ENCODE measurements at places on chromosomes 7 and 10.

- no peak for DNase-seq
These were observed 3.8 kb downstream of the PTER start for GRCh38 chr10:16440396-16441133.

DNA sequence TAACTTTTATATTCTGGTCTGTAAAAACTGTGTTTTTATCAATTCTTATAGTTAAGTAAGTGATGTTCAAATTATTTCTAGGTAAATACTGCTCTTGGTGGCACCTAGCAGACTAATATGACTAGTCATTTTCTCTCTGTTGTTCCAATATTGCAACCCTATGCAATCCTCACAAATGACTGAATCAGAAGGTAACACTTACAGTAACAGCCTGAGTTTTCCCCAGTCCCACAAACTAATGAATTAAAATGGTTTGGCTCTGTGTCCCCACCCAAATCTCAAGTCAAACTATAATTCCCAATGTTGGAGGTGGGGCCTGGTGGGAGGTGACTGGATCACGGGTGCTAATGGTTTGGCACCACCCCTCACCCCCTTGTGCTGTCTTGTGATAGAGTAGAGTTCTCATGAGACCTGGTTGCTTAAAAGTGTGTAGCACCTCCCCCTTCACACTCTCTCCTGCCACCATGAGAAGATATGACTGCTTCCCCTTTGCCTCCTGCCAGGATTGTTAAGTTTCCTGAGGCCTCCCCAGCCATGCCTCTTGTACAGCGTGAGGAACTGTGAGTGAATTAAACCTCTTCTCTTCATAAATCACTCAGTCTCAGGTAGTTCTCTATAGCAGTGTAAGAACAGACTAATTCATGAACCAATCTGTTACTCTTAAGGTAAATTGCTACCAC lies 43.5 kb downstream of the MTPN start:
- no peak for DNase-seq

DNA sequence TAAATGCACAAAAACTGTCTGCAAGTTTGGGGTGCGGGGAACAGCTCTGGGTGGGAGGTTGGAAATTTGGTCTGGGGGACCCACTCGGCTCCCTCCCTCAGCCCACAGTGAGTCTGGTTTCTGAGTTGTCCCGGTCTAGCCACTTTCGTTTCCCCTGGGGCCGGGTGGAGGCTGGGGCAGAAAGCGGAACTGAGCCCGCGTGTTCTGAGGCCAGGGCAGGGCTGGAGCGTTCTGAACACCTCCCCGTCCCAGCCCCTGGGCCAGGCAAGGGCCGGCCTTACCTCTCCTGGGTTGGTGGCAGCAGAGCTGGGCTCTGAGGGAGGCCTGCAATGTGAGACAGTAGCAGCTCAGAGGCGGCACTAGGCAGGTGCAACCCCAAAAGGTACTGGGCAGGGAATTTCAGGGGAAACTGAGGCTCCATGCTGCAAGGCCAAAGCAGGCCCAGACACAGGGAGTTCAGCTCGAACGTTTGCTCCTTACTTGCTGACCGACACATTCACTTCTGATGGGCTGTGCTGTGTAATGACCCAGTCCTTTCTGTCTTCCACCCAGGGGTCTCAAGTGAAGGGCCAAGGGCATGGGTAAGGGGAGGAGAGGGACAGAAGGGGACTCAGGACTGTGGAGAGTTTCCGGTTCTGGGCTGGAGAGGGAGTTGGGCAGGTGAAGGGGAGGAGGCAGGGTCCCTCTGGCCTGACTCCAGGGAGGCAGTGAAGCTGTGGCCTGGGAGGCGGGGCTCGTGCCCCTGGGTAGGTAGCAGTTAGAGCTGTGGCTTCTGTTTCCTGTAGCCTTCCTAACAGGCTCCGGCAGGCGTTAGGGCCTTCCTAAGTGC lies 3.0 kb downstream of the IRF5 start:
- no peak for DNase-seq

DNA sequence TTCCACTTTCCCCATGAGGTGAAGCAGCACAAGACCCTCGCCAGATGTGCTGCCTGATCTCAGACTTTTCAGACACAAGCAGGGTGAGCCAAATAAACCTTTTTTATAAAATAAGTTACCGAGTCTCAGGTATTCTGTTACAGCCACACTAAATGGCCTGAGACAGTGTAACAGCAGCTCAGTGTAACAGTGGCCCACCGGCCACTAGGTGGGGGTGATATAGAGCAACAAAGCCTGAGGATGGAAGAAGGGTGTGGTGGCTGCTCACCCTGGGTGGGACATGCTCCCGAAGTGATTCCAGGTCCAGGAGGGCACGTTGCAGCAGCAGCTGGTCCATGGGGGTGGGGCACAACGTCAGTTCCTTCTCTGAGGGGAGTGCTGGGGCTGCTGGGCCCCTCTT lies 44.6 kb downstream of the BMS1 start:
- peak; percentile 71 for DNase-seq

DNA sequence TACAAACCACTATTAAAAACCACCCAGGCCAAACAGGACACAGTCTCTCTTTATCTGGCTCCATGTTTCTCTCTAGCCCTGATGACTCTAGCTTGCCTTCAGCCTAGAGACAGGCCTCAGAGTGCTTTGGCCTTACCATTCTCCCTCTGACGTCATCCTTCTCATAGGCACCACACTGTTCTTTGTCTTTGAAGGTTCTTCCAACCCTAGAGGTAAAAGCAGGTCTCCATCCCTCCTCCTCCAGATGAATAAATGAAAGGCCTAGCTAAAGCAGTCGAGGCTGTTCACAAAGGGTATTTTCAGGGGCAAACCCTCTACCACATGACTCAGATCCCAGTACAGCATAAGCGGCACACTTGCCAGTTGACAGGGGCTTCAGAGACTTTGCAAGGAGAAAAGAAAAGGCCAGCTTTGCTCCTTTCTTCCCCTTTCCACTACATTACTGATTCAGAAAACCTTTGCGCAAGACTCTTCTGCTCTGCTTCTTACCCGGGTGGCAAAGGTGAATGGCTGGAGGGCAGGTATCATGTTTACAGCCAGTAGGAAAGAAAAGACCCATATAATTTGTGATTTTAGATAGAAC lies 14.8 kb downstream of the NFE2L3 start:
- DNase-seq = no peak

- DNase-seq = no peak
These were observed 15.9 kb downstream of the KPNA7 start for GRCh38 chr7:99191869-99192596.

GRCh38 chr7:112236597-112236996 lies 30.1 kb downstream of the ZNF277 start:
- DNase-seq = no peak

- no peak for DNase-seq
These were observed 21.8 kb downstream of the GPER1 start for GRCh38 chr7:1109581-1110310.

GRCh38 chr7:101941481-101942383 lies 124.3 kb downstream of the CUX1 start:
- no peak for DNase-seq

GRCh38 chr7:54859066-54859465 lies 100.1 kb upstream of the SEC61G start:
- DNase-seq = no peak

DNA sequence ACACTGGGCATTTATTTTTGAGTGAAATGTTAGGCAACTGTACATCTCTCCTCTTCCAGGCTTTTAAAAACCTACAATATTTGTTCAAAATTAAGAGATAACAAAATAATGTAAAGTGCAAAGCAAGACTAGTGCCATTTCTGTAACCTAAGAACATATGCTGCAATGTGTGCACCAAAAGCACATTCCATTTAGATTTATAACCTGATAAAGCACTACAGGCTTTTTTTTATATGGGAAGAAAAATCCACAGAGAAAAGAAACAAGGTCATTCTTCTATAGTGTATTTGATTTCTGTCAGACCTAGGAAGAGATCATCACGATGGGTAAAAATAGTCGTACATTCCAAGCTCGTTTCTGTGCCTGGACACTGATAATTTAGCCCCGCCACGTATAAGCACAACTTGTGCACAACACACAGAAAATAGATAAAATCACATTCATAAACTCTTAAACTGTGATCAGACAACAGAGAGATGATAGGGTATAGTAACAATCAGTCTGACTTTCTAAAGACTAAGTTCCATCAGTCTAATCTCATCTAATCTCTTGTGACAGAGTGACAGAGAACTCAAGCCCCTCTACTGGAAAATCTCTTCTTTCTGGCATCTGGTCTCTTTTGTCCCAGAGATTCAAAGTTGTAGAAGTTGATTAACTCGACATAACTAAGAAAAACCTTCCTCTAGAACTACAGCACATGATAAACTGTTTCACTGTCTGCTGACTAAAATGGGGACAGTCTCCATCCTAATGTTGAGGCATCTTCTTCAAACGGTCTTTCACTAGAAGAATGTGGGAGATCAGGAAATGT lies 6.7 kb downstream of the LAMB1 start:
- no peak for DNase-seq

GRCh38 chr7:22833957-22834356 lies 11.3 kb upstream of the TOMM7 start:
- DNase-seq = no peak

- DNase-seq = no peak
These were observed 75.3 kb downstream of the MKI67 start for GRCh38 chr10:128050936-128051335.

DNA sequence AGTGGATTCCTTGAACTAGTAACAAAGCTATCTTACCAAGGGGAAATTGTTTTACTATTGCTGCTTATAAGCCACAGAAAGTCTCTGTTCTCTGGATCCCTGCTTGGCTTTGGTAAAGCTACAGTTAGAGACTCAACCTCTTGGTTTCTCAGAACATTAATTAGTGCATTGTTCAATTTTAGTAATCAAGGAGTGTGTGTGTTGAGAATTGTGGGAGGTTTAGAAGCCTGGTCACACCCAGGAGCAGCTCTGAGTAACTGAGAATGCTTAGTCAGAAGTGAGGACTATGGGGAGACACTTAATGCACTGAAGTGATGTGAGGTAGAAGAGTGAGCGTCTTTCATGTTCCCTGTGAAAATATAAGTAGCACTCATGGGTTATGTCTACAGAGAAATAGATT lies 8.2 kb upstream of the ACTA2 start:
- DNase-seq = no peak

DNA sequence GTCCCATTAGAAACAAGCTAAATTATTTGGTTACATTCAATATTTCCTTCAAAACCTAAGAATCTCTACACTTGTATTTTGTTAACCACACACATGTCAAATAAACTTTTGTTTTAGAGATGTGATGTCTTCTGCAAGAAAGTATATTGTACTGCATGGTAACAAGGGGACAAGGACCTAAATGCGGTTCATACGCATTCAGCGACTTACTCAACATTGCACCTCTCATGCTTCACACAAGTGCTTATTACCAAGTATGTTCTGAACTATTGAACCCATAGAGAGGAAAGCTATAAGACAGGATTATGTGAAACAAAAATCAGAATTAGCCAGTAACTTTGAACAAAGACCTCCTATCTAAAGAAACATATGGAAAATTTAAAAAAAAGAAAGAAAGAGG lies 68.3 kb downstream of the CREB5 start:
- DNase-seq = no peak

DNA sequence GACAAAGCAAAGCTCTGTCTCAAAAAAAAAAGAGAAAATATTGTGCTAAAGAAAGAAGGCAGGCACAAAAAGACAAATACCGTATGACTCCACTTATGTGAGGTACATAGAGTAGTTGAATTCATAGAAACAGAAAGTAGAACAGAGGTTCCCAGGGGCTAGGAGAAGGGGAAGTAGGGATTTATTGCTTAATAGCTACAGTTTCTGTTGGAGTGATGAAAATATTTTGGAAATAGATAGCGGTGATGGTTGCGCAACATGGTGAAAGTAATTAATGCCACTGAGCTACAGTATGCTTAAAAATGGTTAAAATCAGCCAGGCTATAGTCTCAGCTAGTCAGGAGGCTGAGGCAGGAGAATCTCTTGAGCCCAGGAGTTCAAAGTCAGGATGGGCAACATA lies 18.5 kb upstream of the NPFFR1 start:
- DNase-seq = no peak

- no peak for DNase-seq
These were observed 104.7 kb downstream of the DGKI start for GRCh38 chr7:137742051-137742450.

DNA sequence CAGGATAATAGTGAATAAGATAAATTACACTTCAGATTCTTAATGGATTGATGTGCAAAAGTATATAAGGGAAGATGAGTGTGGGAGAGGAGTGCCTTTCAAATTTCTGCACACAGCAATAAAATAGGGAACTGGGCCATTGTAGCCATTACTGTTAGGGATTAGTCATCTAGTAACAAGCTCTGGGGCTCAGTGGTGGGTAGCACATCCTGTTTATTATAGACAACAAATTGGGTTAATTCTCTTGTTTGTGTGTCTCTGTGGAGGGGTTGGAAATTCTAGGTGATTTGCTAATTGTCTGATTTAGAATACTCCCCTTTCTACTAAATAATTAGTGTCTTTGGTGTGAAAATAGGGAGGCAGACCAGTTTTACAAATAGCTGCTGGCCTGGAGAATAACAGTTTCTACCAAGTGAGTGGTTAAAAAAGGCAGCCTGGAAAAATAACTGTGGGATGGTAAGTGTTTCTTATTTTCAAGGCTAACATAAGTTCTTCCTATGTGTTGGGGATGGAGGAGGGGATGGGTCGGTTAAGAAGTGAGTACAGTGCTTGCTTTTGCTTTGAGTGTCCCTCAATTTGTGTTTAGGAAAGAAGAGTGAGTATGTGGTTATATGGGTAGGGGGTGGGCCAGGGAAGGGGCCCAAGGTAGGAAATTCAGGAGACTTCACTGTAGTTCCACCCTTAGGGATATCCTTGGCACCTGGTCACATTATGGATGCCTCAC lies 43.3 kb upstream of the TMEM248 start:
- no peak for DNase-seq
